ENCODE measurements at places on chromosomes 6 and 20. TPM values are rescaled to one million over a fixed set of nuclear protein-coding genes. Genes with fewer than 3 reads are reported as not detected.

- DNase-seq, result no peak
Observed at GRCh38 chr20:1134836-1135235, 16.4 kb downstream of the PSMF1 start.

DNA sequence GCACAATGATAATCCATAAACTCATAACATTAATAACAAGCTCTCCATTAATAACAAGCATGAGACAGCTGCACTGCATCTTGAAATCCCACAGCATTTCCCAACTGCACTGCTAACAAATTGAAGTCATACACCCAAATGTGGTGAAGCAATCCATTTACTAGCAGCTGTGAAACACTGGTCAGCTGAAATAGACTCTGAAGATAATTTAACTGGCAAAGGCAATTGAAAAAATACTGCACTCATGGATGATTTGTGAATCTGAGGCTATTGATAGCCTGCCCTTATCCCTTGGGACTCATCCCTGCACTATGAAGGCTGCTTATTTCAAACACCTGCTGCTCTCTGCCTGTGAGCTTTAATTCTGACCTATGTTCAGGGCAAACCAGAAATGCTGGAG, 49.1 kb upstream of the PLCB1 start:
- DNase-seq, result no peak

- DNase-seq, result no peak
Observed at GRCh38 chr20:36496707-36497669, 44.3 kb upstream of the MYL9 start.

- peak; percentile 40 for DNase-seq
Observed at GRCh38 chr6:225121-225721, 67.1 kb upstream of the DUSP22 start.

DNA sequence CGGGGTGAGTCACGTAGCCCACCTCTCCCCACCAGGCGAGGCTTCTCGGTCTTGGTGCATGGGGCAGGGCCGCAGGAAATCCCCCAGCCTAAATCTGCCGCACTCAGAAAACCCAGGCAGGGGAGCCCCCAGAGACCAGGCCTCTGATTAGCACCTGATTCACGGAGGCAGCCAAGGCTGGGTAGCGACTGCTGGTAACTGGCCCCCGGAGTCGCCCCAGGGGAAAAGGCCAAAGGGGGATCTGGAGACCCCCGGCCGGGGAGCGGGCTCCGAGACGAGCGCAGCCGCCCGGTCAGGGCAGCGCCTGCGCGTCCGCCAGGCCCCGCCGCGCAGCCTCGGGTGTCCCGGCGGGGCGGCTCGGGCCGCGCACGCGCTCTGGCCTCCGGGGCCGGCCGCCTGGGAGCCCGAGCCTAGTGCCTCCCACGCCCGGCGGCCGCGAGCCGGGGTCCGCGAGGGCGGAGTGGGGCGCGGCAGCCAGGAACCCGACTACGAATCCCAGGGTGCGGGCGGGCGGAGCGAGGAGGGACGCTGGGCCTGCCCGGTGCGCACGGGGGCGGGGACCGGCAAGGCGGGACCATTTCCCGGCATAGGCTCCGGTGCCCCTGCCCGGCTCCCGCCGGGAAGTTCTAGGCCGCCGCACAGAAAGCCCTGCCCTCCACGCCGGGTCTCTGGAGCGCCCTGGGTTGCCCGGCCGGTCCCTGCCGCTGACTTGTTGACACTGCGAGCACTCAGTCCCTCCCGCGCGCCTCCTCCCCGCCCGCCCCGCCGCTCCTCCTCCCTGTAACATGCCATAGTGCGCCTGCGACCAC, at the start of gene DUSP22:
Gene DUSP22 (plus strand): TSS at position 791 of the 809 bp plus-strand sequence. CDS start 53 bp downstream, outside the sequence.
- peak; percentile 97 for DNase-seq

DNA sequence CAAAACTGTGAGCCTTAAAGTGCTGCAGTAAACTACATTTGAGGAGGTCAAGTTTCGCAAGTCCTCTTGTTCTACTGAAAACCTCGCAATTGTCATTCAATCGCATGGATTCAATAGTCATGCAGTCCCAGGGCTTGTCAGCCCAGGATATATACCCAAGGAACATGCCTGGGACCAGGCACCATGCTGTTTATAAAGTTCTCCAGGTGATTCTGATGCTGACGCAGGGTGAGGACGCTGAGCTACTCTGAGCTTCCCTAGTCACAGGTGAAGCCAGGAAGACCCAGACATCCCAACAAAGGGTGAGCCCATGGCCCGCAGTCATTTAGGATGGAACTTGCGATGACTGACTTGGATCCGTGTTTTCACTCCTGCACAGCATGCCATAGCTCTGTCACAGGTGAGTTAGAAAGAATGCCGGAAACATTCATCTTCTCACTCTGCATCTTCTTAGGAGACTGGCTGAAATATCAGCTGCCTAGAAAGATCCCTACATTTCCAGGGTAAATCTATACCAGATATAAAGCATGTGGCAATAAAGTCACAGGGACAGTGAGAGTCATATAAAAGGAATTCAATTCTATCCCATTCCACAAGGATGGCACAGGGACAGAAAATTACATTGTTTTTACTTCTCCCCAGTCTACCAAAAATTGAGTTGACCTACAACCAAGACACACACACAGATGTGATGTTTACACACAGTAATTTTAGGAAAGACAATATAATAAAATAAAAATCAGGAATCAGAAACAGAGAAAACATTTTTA, 27.0 kb upstream of the SSTR4 start:
- DNase-seq, result no peak

ACTL10 gene
- 6.3 TPM for total RNA-seq

TDRD6 gene
- total RNA-seq, result not detected

CCR6 gene
- 30.9 TPM for total RNA-seq

DOK5 gene
- not detected for total RNA-seq

RIN2 gene
- total RNA-seq, result 0.32 TPM

PSORS1C1 gene
- not detected for total RNA-seq
